NCI-H2227 treated with DMSO at 0.1 percent for 48 hours (cell line): ENCODE measurements at places on chromosomes 3 and 15.

DNA sequence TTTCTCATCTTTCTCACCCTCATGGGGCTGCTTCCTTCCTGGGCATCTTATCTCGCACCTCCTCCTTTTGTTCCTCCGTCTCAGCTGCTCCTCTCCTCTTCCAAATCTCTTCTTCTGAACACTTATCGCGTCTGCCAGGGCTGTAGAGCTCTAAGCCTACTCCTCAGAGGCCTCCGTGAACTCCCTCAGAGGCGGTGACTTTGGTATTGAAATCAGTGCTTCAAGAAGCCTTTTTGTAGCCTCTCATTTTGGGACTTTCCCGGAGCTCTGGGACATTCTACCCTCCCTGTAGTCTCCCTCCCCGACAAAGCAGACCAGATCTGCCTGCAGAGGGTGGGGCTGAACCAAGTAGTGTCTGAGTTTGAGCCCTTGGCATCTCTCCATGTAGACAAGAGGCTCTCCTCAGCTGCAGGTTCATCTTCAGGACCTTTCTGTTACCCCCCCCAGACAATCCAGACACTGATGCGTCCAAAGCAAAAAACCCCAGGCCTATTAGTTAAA, 17.5 kb upstream of the CPNE9 start:
- DNase-seq, result no peak

DNA sequence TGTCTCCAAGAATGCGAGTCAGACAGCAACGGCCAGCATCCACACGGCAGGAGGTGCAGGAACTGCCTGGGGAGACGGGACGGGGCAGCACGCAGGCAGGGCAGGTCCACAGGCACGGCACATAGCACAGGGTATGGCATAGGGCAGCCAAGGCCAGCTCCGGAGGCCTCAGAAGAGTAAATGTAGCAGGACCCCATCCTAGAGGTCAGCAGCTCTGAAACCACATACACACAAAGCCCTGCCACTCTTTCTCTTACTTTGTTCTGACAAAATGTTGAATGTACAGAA, 26.9 kb downstream of the ZXDC start:
- DNase-seq, result no peak

DNA sequence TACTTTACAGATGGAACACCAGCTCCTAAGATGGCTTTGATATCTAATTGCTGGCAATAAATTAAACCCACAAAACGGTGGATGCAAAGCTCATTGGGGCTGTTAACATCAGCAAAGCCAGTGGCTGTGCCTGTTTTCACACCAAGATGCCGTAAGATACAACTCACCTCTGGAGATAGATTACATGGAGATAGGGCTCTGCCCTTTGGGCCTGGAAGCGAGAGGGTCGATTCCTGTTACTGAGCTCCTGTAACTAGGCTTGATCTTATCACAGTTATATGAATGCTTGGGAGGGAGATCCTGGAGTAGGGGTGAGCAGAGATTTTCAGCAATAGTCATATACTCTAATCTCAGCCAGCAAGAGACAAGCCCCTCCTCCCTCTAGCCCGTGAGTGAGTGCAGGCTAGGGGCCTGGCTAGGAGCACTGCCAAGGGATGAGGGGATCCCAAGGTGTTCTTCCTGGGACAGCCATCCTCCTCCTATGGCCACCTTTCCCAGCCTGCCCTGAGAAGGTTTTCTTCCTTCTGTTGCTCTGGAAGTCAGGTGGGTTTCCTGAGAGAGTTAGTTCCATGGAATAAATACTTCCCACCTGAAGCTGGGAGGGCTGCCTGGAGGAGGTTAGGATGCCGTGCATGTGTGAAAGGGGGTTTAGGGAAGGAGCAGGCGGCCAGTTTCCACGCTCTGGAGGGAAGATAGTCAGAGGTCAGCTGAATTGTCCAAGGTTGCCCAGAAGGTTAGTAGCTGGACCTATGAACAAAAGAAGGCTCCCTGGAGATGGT, 18.1 kb upstream of the DOCK3 start:
- DNase-seq, result no peak

DNA sequence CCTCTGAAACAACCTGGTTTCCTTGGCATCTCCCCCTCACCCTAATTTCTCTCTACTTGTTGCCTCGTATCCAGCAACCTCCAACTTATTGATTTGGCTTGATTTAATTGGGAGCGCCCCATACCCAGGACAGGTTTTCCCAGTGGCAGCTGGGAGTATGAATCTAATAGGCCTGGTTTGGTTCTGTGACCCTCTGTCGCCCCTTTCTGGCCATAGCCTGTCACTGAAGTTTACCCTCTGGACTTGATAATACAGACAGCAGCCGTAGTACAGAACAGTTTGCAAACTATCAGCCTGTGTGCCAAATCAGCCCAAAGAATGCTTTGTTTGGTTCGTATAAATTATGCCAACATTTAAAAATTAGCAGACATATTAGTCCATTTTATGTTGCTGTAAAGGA, 525.1 kb upstream of the GOLIM4 start:
- no peak for DNase-seq

- DNase-seq, result no peak
Observed at GRCh38 chr3:51873253-51873766, 2.1 kb downstream of the IQCF5 start.

- DNase-seq, result no peak
Observed at GRCh38 chr15:70293591-70294470, 196.1 kb upstream of the TLE3 start.

DNA sequence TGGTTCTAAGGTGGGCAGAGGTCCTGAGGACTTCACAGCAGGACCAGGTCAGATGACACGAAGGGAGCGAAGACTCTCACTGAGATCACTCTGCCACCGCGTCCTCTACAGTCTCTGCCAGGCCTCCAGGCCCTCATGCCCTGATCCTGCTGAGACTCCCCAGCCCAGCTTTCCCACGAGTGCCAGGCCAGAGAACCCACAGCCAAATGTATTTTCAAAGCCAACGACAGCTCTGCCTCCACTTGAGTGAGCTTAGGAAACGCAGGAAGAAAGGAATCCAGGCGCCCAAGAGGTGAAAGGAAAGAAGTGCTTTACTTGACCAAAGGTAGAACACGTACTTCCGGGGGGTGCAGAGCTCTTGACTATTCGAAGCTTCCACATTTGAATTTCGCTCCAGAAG, 275.0 kb downstream of the XXYLT1 start:
- no peak for DNase-seq

GRCh38 chr3:183272791-183273190, 19.7 kb downstream of the B3GNT5 start:
- DNase-seq, result no peak

DNA sequence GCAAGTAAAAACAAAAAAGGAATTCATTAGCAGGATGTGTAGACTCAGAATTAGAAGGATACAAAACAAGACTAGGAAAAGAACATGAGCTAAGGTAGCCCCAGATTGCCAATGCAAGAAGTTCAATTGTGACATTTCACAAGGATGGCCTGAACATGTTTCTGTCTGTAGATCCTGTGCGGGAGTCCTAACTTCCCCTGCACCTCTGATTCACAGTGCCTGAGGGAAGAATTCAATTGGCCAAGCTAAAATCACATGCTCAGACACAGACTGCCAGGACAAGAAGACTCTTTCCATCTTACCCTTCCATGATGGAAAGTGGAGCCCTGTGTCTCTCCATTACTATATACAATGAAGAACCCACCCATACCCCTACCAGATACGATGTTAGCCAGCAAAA, 251.5 kb downstream of the KCNH8 start:
- DNase-seq, result no peak

- DNase-seq, result no peak
Observed at GRCh38 chr3:150130404-150131100, 159.9 kb upstream of the PFN2 start.

DNA sequence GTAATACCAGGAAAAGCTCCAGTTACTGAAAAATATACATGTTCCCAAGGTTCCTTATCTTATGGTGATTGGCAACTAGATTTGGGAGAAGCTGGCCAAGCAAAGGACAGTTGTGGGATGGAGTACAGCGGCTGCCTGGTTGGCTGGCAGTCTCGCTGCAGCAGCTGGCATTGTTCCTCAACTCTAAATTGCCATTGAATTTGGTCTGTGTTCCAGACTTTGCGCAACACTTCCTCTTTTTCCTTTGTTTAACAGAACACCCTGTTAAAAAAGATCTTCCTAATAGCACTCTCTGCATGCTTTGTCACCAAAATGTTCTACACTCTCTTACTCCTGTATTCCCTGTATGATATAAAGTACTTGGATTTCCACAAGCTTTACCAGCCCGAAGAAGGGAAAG, 420.6 kb upstream of the RBMS3 start:
- no peak for DNase-seq

DNA sequence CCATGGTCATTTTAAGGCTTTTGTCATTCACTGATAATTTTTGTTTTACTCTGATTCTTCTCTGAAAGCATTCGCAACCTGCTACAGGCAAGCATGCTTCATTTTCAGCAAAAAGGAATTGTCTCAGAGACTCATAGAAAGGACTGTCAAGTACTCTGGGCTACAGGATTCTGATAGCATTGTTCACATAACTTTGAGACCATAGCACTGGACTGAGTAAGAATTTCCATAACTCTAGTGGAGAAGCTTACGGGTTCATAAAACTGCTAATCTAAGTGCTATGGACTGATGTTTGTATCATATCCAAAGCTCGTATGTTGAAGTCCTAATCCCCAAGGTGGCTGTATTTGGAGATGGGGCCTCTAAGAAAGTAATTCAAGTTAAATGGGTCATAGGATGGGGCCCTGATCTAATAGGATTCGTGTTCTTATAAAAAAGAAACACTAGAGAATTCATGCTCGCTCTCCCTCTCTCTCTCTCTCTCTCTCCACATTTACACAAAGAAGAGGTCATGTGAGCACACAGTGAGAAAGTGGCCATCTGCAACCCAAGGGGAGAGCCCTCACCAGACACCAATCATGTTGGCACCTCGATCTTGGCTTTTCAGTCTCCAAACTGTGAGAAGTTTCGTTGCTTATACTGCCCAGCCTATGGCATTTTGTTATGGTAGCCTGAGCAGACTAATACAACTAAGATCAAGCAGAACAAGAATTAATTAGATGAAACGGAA, 60.4 kb downstream of the CRYGS start:
- DNase-seq, result no peak

DNA sequence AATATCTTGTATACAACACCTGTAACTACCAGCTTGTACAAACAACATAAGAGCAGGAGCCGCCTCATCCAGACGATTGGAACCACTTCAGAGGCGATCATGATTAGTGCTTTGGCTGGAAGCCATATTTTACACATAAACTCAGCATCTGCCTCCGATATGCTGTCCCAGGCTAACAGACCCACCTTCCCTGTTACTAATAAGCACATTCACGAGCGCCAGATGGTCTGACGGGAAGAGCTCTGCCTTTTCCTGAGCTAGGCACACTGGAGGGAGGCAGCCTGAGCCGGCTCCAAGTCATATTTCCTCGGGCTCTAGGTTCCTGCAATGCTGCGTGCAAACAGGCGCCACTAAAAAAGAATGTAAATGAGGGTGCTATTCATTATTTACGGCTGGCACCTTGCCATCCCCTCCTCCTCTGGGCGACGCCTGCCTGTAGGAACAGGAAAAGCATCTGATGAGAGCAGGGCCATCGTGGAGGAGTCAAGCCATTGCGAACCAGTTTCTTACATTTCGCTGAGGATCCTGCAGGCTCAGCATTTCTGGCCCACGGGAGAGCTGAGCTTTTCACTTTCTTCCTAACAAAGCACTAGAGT, 98.2 kb downstream of the ANXA2 start:
- DNase-seq, result peak; percentile 79

GRCh38 chr3:51675201-51675611, 4.2 kb downstream of the TEX264 start:
- no peak for DNase-seq

DNA sequence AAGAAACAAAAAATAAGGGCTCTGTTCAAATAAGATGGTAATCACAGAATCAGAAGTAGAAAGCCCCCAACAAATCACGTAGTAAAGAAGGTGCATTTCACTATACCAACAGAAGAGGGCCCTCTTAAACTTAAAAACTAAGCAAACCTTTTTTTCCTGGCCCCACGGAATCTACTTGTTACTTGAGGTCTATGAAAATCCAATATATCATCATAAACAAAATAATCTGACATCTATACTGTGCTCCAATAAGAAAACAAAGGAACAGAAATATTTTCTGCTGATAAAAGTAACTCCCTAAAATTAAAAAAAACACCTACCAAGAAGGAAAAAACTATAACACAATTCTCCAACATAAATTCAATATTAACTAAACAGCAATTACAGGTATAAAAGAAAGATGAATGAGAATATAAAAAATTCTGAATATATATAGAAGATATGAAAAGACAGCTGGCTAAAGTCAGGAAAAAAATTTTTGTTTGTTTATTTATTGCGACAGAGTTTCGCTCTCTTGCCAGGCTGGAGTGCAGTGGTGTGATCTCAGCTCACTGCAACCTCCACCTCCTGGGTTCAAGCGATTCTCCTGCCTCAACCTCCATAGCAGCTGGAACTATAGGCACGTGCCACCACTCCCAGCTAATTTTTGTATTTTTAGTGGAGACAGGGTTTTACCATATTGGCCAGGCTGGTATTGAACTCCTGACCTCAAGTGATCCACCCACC, 81.8 kb downstream of the CLASP2 start:
- DNase-seq, result peak; percentile 37

DNA sequence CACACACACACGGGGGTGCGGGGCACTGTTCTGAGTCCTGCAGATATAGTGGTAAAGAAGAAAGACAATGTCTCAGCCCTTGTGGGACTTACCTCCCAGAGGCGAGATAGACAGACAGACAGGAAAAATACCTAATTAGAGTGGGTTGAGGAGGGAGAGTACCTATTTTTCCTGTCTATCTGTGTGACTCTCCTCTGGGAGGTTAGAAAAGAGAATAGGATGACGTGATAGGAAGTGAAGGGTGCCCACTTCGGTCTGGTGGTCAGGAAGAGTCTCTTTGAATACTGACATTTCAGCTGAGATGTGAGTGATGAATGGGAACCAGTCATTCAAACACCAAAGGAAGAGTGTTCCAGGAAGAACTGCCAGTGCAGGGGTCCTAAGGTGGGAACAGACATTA, 4.1 kb upstream of the APOD start:
- no peak for DNase-seq

GRCh38 chr3:185586686-185587039, 568 bp downstream of the SENP2 start:
- no peak for DNase-seq

DNA sequence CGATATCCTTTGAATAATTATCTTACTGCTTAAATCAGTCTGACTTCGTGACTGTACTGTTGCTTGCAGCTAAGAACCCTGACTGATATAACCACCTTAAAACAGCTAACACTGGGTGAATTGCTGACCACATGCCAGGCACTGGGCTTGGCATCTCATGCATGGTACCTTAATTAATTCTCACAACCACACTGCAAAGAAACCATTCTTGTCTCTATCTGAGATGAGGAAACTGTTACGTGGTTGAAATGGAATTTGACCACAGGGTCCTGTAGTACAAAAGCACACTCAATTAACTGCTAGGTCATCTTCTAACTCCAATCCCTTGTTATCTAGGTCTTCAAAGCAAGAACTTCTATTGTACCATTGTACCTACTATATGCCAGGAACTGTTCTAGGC, 92.7 kb upstream of the PRICKLE2 start:
- DNase-seq, result no peak
